ENCODE measurements at places on chromosomes 2 and 18. TPM values are rescaled to one million over a fixed set of nuclear protein-coding genes. Genes with fewer than 3 reads are reported as not detected.

HOXD13 gene
- total RNA-seq, result not detected

NEU4 gene
- not detected for total RNA-seq

NOSTRIN gene
- total RNA-seq, result 6.1 TPM

VWA3B gene
- total RNA-seq, result not detected

IDH1 gene
- total RNA-seq, result 64.7 TPM

CEBPZOS gene
- total RNA-seq, result 13.0 TPM

TBR1 gene
- total RNA-seq, result not detected

PLGLB1 gene
- 5.9 TPM for total RNA-seq

DIPK1C gene
- total RNA-seq, result not detected

TSPYL6 gene
- total RNA-seq, result not detected

TMEM214 gene
- total RNA-seq, result 33.0 TPM

EMILIN2 gene
- 4.0 TPM for total RNA-seq

TCF7L1 gene
- 2.9 TPM for total RNA-seq

L3MBTL4 gene
- total RNA-seq, result 10.8 TPM

ALPI gene
- not detected for total RNA-seq

ANKRD29 gene
- 4.9 TPM for total RNA-seq

SLC23A3 gene
- total RNA-seq, result 0.81 TPM

ACAA2 gene
- 40.2 TPM for total RNA-seq

SPP2 gene
- not detected for total RNA-seq

WDR75 gene
- 30.8 TPM for total RNA-seq

MAL gene
- not detected for total RNA-seq

NTSR2 gene
- not detected for total RNA-seq

TMEM18 gene
- 6.5 TPM for total RNA-seq

ARHGEF4 gene
- total RNA-seq, result 1.0 TPM

TUBB8B gene
- total RNA-seq, result not detected

SLC38A11 gene
- not detected for total RNA-seq

CFC1 gene
- not detected for total RNA-seq

DAPL1 gene
- total RNA-seq, result not detected

COL4A4 gene
- total RNA-seq, result under 0.01 TPM

RPRM gene
- total RNA-seq, result not detected

GPR39 gene
- 0.31 TPM for total RNA-seq

ATP6V1B1 gene
- 0.76 TPM for total RNA-seq

ABCG5 gene
- not detected for total RNA-seq

RNF152 gene
- 123 TPM for total RNA-seq

SLC30A3 gene
- total RNA-seq, result 34.7 TPM

CTAGE1 gene
- not detected for total RNA-seq

NDUFV2 gene
- total RNA-seq, result 67.7 TPM

DYNAP gene
- total RNA-seq, result not detected

POTEI gene
- total RNA-seq, result 0.16 TPM

CPLX4 gene
- total RNA-seq, result not detected

SERPINB10 gene
- total RNA-seq, result not detected

OTX1 gene
- total RNA-seq, result not detected

GAL3ST2 gene
- not detected for total RNA-seq

ANKRD30B gene
- not detected for total RNA-seq

CHRND gene
- not detected for total RNA-seq

LRATD1 gene
- 2.1 TPM for total RNA-seq

IL1RL1 gene
- total RNA-seq, result 3.3 TPM

SERPINB3 gene
- not detected for total RNA-seq

MTCL1 gene
- 5.2 TPM for total RNA-seq

SKOR2 gene
- total RNA-seq, result not detected

RFTN2 gene
- total RNA-seq, result 7.8 TPM

ANKRD36 gene
- total RNA-seq, result 97.7 TPM

ELOA2 gene
- not detected for total RNA-seq

CRYGD gene
- total RNA-seq, result not detected

AP1S3 gene
- total RNA-seq, result 2.3 TPM

MEP1B gene
- 0.25 TPM for total RNA-seq

Data from bladder microvascular endothelial cell (primary cell).